HCT116 (cell line): ENCODE measurements at places on chromosomes 6 and 20.

- DNase-seq = no peak
These were observed 17.2 kb upstream of the DST start for GRCh38 chr6:56659721-56660380.

DNA sequence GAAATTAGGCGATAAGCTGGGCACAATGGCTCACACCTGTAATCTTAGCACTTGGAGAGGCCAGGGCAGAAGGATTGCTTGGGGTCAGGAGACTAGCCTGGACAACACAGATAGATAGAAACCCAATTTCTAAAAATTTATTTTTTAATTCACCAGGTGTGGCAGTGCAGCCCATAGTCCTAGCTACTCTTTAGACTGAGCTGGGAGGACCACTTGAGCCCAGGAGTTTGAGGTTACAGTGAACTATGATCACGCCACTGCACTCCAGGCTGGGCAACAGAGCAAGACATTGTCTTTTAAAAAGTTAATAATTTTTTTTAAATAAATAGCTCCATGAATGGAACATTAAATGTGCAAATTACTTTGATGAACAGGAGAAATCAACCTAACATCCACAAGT, 8.2 kb downstream of the ZNF318 start:
- DNase-seq = no peak

- no peak for DNase-seq
These were observed 54.5 kb upstream of the MRPS10 start for GRCh38 chr6:42271834-42272805.

GRCh38 chr20:53547664-53548239, 45.9 kb downstream of the ZNF217 start:
- peak; percentile 42 for DNase-seq

- no peak for DNase-seq
These were observed 33.9 kb upstream of the MRGBP start for GRCh38 chr20:62762376-62762775.

DNA sequence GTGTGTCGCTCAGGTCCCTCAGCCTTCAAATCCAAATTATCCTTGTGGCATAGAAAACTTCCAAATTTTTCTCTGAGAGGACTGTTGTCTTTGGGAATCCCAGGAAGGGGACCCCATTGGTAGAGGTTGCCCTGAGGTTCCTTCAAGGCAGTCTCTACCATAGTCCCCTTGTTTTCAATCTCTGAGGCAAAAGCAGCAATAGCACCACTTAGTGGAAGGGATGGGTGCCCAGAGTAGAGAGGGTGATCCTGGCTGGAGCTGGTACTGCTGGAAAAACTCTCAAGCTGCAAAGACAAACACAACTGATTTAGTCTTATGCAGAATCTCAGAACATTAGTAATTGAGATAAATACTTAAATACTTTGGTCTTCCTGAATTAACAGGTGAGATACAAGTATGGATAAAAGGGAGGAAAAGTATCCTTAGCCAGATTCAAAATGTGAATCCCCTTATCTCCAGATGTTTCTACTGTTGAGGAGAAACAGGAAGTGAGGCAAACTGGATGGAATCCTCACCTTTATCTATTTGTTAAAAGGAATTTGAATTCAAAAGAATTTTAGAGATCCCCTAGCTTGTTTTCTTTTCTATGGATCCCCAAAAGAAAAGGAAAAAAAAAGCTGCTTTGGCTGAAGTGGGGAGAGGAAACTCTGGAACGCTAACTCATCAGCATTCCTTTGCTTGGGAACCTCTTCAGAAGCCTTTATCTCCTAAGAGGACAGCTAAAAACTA, 13.4 kb downstream of the ZNF318 start:
- no peak for DNase-seq

DNA sequence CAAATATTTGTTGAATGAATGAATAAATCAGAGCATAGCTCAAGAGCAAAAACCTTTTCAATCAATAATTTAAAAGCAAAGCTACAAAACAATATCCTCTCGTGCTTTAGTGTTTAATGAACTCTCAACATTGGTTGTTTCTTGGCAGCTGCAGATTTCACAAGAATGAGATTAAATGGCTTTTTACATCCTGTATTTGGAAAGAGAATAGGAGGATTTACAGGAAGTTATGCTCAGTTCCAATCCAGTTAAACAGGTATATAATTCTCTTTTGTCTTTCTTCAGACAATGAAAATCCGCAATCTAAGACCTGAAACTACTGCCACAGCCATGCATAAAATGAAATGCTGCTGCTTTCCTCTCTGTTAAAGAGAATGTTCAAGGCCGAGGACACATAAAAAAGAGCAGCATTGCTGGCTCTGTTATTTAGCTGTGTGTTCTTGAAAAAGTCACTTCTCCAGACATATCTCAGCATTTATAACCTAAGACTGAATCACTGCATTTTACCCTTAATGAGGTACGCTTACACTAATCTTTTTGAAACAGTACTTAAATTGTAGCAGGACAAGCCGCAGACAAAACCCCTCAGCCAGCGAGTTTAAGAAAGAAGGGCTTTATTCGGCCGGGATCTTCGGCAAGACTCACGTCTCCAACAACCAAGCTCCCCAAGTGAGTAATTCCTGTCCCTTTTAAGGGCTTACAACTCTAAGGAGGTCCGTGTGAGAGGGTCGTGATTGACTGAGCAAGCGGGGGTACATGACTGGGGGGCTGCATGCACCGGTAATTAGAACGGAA, 3.6 kb downstream of the C6orf52 start:
- DNase-seq = no peak

DNA sequence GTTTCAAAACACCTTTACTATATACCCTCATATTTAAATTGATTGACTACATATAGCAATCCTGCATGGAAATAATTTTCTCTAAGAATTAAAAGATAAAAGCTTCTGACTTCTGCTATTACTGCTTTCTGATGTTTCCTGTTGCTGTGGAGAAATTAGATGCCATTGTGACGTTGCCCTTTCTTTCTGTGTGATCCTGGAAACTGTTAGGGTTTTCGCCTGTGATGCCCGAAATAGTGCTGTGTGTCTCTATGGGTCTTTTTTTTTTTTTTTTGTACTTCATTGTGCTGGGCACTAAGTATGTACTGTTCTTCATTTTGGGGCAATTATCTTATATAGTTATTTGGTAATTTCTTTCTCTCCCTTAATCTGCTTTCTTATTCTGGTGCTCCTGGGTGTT, 205.0 kb downstream of the ARID1B start:
- no peak for DNase-seq

- no peak for DNase-seq
These were observed 180.5 kb upstream of the PMEPA1 start for GRCh38 chr20:57890202-57890800.

DNA sequence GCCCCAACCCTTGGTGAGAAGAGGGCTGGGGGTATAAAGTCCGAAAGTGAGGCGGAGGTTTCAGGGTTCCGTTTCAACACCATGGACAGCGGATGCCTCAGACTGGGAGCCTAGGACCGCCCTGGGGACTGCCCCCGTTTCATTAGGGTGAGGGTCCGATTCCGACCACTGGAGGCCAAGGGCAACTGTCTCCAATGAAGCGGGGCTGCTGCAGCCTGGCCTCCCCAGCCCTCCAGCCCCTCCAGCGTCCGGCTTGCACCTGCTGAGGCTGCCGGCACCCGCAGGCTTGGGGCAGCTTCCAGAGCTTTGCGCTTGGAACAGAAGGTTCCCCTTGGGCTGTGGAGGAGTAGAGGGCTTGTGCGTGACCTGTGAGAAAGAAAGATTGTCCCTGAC, 39.9 kb downstream of the YTHDF1 start:
- DNase-seq = no peak

DNA sequence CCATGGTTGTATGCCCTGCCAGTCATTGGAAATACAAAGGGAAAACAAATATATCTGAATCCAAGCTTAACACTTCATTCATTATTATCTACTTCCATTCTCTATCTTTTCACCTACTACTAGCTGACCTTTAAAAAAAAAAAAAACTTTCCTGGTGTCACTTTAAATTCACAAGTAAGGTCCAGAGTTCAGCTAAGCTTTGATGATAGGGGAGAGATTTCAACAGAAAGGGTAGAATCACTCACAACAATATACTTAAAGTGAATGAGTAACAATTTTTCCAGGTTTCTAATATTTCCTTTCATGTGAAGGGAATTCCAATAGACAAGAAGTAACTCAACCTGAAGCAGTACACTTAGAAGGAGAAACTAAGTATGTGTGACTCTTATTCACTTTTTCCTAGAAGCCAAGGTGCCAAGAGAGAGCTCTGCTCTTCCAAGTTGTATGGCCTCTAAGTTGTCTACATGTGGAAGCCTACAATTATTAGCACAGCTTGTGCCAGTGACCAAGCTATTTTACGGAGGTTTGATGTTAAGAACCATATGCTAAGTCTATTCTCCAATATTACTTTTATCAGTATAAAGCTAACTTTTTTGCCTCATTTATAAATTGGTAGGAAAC, 371.7 kb downstream of the TENT5A start:
- DNase-seq = no peak

- DNase-seq = no peak
These were observed 23.7 kb downstream of the CST1 start for GRCh38 chr20:23727016-23727415.

- no peak for DNase-seq
These were observed 5.2 kb upstream of the MEP1A start for GRCh38 chr6:46787871-46788540.

DNA sequence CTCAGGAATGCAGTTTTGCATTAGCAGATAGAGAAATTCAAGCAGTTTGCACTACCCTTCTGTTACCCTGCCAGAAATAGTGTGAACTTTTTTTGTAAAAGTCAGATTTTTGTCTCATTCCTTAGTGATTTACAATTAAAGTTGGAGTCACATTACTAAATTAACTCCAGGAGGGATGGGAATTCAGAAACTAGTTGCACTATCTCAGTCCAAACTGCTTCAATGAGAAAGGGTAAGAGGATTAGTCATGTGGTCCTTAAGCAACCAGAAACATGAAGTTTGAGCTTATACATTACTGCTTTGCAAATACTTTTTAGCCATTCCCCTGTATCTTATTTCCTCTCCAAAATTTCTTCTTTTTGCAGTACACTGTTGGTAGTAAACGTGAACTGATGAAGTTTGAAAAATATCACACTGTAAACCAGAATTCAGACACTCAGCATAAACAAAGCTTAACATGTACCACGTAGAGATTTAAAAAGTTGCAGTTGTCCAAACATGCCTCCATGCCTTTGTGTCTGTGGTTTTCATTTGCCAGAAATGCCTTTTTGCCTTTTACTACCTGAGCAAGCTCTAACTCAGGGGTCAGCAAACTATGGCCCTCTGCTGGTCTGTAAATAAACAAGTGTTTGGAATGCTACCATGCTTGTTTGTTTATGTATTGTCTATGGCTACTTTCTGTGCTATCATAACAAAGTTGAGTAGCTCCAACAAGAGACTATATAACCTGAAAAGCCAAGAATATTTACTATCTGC, 49.7 kb downstream of the TP53INP2 start:
- no peak for DNase-seq

- DNase-seq = no peak
These were observed 142.1 kb downstream of the PXDC1 start for GRCh38 chr6:3609388-3609787.

GRCh38 chr20:13665709-13666395, 27.1 kb upstream of the TASP1 start:
- DNase-seq = no peak

GRCh38 chr6:157025437-157025836, 248.3 kb downstream of the ARID1B start:
- DNase-seq = no peak

GRCh38 chr6:154474648-154475428, 35.6 kb downstream of the CNKSR3 start:
- peak; percentile 7 for DNase-seq

- no peak for DNase-seq
These were observed 46.6 kb upstream of the TMEM30A start for GRCh38 chr6:75331151-75331550.

DNA sequence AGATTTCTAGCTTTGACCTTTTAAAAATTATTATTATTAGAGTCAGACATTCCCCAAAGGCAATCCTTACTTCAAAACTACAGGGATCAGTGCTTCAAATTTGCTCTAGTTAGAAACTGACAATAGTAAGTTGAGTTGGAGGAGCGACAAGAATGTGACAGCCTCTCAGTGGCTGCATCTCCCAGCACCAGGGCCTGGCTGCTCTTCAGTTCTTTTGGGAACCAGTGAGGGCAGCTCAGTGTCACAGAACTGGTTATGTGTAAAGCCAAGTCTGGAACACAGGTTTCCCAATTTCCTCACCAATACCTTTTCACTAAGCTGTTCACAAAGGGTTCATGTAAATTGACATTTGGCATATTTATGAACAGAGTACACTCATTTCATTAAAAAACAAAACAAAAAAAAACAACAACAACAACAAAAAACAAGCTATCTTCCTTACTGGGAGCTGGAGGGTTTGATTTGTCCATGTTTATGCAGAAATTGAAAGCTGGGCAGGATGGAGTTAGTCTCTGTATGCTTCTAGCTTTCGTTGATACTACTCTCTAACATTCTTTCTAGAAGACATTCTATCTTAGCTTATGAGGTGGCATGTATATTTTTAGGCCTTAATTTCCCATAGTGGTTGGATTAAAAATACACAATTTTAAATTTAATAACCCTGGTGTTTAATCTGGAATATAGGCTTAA, 95.0 kb downstream of the SAMD5 start:
- DNase-seq = no peak

DNA sequence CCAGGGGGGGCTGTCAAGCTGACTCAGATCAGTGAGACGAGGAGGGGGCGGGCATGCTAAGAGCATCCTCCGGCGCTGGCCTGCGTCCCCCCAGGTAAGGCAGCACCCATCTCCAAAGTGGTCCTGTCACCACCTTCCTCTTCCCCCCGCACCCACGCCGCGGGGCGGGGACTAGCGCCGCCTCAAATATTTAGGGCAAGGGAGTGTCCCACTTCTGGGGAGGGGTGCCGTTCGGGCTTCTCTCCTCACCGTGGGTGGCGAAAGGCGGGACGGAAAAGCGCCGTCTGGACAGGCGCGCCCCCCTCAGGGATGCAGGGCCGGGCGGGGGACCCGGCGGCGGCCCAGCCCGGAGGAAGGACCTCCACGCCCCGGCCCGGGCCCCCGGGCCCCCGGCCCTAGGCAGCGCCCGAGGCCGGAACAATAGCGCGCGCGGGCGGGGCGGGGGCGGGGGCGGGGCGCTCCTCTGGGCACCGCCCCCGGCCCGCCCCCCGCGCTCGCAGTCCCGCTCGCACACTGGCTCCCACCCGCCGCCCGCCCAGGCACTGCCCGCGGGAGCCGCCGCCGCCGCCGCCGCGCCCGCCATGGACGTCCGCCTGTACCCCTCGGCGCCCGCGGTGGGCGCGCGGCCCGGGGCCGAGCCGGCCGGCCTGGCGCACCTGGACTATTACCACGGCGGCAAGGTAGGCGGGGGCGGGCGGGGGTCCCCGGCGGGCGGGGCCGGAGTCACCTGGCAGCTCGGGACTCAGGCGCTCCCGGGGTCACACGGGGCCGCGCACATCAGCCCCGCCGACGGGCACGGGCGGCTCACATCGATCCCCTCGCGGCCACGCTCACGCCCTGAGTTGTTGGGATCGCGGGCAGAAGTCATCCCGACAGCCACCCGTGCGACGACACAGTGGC, at the start of gene TOX2:
TOX2 (plus strand) TSS at position 542 of the 900 bp plus-strand sequence; CDS start at position 582, 40 bp downstream.
- DNase-seq = no peak

- no peak for DNase-seq
These were observed 252.8 kb downstream of the TMEM242 start for GRCh38 chr6:157070403-157071107.

- no peak for DNase-seq
These were observed 14.3 kb upstream of the KCNB1 start for GRCh38 chr20:49496553-49497397.
